ENCODE measurements at places on chromosomes 7 and 10. TPM values are rescaled to one million over a fixed set of nuclear protein-coding genes. Genes with fewer than 3 reads are reported as not detected.

Gene LIPJ
- polyA plus RNA-seq: not detected

Gene IL2RA
- polyA plus RNA-seq: not detected

Gene AMPH
- 0.05 TPM for polyA plus RNA-seq

Gene IFIT1B
- 0.03 TPM for polyA plus RNA-seq

Gene CRTAC1
- 0.05 TPM for polyA plus RNA-seq

Gene GAD2
- polyA plus RNA-seq: not detected

Gene USP6NL
- polyA plus RNA-seq: 8.9 TPM

Gene GRB10
- 5.1 TPM for polyA plus RNA-seq

Gene HECW1
- not detected for polyA plus RNA-seq

Gene STOX1
- 0.21 TPM for polyA plus RNA-seq

Gene URGCP
- polyA plus RNA-seq: 22.9 TPM

Gene MYH16
- polyA plus RNA-seq: 0.41 TPM

Gene ZNF727
- not detected for polyA plus RNA-seq

Gene PTTG1IP2
- polyA plus RNA-seq: not detected

Gene ABCB8
- 38.3 TPM for polyA plus RNA-seq

Gene SPDYE9
- polyA plus RNA-seq: not detected

Gene PRKAR1B
- 50.5 TPM for polyA plus RNA-seq

Gene MYL10
- polyA plus RNA-seq: not detected

Gene OR2A5
- polyA plus RNA-seq: not detected

Gene SLC39A12
- polyA plus RNA-seq: not detected

Gene NRCAM
- 1.1 TPM for polyA plus RNA-seq

Gene SLIT1
- polyA plus RNA-seq: 0.02 TPM

Gene MYOZ1
- 0.26 TPM for polyA plus RNA-seq

Gene UPK3BL1
- 20.6 TPM for polyA plus RNA-seq

Gene CRHR2
- polyA plus RNA-seq: not detected

Gene CBX3
- polyA plus RNA-seq: 97.0 TPM

Gene NPFFR1
- not detected for polyA plus RNA-seq

Gene AUTS2
- polyA plus RNA-seq: 7.8 TPM

Gene IL15RA
- 1.2 TPM for polyA plus RNA-seq

Gene CARD11
- polyA plus RNA-seq: not detected

Gene CFAP70
- polyA plus RNA-seq: 1.9 TPM

Gene NOS3
- 0.15 TPM for polyA plus RNA-seq

Gene MYPN
- polyA plus RNA-seq: 0.43 TPM

Gene NPY4R
- 0.06 TPM for polyA plus RNA-seq

Gene SLC12A9
- 29.7 TPM for polyA plus RNA-seq

Gene GTPBP4
- 36.6 TPM for polyA plus RNA-seq

Gene EXOSC1
- 49.0 TPM for polyA plus RNA-seq

Gene HYAL4
- polyA plus RNA-seq: not detected

Gene ACSM6
- not detected for polyA plus RNA-seq

Gene TMEM254
- 27.3 TPM for polyA plus RNA-seq

Gene ARHGAP22
- polyA plus RNA-seq: 13.8 TPM

Gene SNCG
- 4.3 TPM for polyA plus RNA-seq

Gene NPTX2
- 1.2 TPM for polyA plus RNA-seq

Data from SK-N-SH (cell line).